NCI-H1694 (cell line): ENCODE measurements at places on chromosomes 4 and X.

DNA sequence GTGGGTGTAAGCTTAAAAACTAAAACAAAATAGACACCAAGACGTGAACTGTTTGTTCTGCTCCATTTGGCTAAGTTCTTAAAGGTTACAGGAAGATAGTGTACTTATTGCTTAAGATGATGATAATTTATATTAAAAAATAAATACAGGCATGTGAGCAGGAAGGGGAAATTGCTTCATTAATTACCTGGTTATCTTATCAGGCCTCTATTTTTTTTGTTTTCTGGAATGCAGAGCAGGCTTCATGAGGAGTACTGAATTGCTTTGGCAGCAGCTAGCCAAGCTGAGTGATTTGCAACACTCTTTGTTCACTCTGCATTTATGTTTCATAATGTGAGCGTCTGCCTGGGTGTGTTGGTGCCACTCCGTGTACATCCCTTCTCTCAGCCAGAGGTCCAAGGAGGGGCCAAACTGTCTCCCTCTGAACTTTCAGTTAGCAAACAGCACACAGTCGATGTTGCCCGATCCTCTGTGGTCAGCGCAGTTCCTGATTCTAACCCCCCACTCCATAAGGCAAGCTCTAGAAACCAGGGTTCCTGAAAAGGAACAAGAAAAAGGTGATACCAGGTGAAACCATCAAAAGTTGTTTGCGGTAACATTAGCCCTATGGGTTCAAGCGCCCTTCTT, 348.2 kb downstream of the SPRY1 start:
- DNase-seq: no peak

GRCh38 chr4:182695009-182695408, 222.2 kb downstream of the DCTD start:
- no peak for DNase-seq

- DNase-seq: peak; percentile 65
Measured at GRCh38 chrX:70196961-70197720, 19.9 kb downstream of the DGAT2L6 start.

DNA sequence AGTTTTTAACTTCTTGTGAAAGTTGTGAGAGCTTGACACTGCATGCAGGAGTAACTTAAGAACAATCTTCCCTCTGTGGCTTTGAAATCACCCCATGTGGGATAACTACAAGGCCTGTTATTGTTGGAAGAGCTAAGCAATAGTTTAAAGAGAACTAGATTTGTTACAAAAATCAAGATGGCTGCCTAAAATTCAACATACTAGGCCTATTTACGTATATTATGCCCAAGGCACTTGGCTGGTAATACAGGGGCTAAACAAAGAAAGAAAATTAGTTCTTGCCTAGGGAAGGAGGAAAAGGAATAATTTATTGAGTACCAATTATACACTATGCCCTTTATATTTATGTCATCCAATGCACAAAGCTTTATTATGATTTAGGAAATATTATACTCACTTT, 36.1 kb downstream of the DMD start:
- no peak for DNase-seq

GRCh38 chr4:186726426-186727168, 2.9 kb upstream of the FAT1 start:
- peak; percentile 10 for DNase-seq

- DNase-seq: no peak
Measured at GRCh38 chrX:151852294-151852693, 60.4 kb upstream of the MAGEA4 start.

GRCh38 chr4:7516096-7516772, 81.5 kb upstream of the PSAPL1 start:
- no peak for DNase-seq

GRCh38 chrX:16222151-16222550, 54.9 kb downstream of the MAGEB17 start:
- no peak for DNase-seq

- no peak for DNase-seq
Measured at GRCh38 chr4:133839326-133839725, 362.3 kb downstream of the PABPC4L start.

GRCh38 chr4:92304121-92304520, 355 bp downstream of the GRID2 start:
- no peak for DNase-seq

- DNase-seq: no peak
Measured at GRCh38 chrX:124348885-124349453, 2.6 kb downstream of the SH2D1A start.

DNA sequence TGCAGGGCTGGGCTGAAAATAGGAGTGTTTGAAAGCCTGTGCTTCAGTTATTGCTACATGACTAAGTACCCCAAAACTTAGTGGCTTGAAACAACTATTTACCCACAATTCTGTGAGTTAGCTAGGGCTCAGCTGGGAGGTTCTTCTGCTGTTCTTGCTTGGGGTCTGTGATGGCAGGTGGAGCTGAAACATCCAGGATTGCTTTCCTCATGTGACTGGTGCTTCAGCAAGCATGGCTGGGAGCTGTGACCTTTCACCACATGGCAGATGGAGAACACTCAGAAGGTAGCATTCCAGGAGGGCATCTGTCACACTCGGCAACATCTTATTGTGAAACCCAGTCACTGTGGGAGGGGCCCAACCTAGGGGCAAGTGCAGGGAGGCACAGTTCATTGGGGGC, 57.0 kb upstream of the TBC1D14 start:
- no peak for DNase-seq

DNA sequence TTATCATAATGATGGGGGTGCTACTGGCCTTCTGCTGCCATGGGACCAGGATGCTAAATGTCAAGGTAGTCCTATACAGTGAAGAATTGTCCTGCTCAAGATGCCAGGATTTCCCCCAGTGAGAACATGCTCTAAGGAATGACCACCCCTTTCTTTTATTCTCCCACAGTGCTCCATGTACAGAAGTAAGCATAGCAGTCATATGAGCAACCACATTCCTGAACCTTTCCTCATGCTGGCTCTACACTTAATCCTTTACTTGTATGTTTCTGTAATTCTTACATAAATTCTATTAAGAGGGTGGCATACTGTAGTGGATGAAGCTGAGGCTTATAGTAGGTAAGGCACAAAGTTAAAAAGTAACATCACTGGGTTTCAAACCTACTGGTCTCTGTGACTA, 20.2 kb downstream of the CYP2U1 start:
- no peak for DNase-seq

GRCh38 chr4:7341491-7342222, 93.1 kb downstream of the PSAPL1 start:
- no peak for DNase-seq

DNA sequence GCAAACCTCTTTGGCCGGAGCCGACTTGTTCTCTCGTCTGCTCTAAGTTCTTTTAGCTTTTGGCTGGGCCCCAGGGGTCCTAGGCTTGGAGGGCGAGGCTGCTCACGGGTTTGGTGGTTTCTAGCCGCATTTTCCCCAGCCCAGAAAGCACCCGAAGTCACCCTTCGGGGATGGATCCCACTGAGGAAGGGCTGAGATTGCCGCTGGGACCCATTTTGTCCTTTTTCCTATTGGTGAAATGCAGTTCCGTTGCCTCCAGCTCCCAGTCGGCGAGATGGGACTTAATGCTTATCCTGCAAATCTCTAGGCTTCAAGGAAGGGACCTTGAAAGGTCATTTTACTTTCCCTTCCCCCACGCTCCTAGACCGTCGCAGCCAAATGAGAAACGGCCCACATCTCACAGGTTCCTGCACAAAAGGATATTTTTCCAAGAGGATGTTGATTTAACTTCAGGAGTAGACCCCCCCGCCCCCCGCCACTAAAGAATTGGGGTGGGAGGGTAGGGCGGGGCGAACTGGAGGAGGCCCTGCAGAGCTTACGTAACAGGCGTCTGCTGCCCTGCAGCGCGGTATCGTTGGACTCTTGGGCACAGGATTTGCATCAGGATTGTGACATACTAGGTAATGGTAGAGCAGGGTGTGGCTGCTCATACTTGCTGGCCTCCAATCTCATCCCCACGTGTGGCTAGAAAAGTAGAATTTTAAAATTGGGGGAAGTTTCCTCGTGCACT, 564 bp downstream of the PGK1 start:
- no peak for DNase-seq

- no peak for DNase-seq
Measured at GRCh38 chrX:41108463-41109205, 23.4 kb downstream of the USP9X start.

- DNase-seq: no peak
Measured at GRCh38 chrX:114675365-114675764, 91.5 kb downstream of the HTR2C start.

DNA sequence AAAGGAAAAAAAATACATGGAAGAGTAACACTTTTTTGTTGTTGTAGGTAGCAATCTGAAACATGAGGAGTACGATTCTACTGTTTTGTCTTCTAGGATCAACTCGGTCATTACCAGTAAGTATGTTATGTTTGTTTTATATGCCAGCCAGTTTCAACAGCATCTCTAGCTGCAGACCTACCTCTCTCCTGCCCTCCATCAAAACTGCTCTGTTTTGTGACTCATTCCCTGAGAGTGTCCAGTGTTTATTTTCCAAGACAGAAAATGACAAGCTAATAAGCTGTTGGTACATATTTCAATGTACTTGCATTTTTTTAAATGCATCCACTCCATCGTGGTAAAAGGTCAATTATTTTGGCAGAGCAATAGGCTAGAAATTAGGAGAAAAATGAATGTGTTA, 347 bp downstream of the AMTN start:
- DNase-seq: no peak
